ENCODE measurements at places on chromosomes 3 and 15. TPM values are rescaled to one million over a fixed set of nuclear protein-coding genes. Genes with fewer than 3 reads are reported as not detected.

The SLC28A1 gene
- not detected for total RNA-seq

The ADAMTS7 gene
- total RNA-seq: 12.1 TPM

The EPHB3 gene
- 1.4 TPM for total RNA-seq

The ILDR1 gene
- not detected for total RNA-seq

The C15orf62 gene
- not detected for total RNA-seq

The INKA1 gene
- 6.2 TPM for total RNA-seq

The CLDN18 gene
- total RNA-seq: not detected

The SNX22 gene
- 0.39 TPM for total RNA-seq

The NOX5 gene
- total RNA-seq: 0.37 TPM

The RGMA gene
- 2.9 TPM for total RNA-seq

The TRPM1 gene
- total RNA-seq: under 0.01 TPM

The RTP2 gene
- total RNA-seq: not detected

The CTXND1 gene
- not detected for total RNA-seq

The CORO2B gene
- total RNA-seq: 27.6 TPM

The SRGAP3 gene
- total RNA-seq: 5.1 TPM

The ACOX2 gene
- 13.1 TPM for total RNA-seq

The SLC6A11 gene
- total RNA-seq: not detected

The CEP19 gene
- total RNA-seq: 2.2 TPM

The GOLGA8O gene
- 0.20 TPM for total RNA-seq

The GPR149 gene
- not detected for total RNA-seq

The GPR171 gene
- not detected for total RNA-seq

The RPL39L gene
- 28.7 TPM for total RNA-seq

The WNT5A gene
- total RNA-seq: 7.0 TPM

The LDHAL6B gene
- total RNA-seq: not detected

The C3orf22 gene
- total RNA-seq: not detected

The RSL24D1 gene
- total RNA-seq: 94.1 TPM

The CSK gene
- total RNA-seq: 42.6 TPM

The CFAP161 gene
- under 0.01 TPM for total RNA-seq

The DGKG gene
- total RNA-seq: 1.4 TPM

The SLC22A14 gene
- total RNA-seq: 1.5 TPM

Measured in subcutaneous preadipocyte (primary cell).